ENCODE measurements at places on chromosomes 3 and 15.

DNA sequence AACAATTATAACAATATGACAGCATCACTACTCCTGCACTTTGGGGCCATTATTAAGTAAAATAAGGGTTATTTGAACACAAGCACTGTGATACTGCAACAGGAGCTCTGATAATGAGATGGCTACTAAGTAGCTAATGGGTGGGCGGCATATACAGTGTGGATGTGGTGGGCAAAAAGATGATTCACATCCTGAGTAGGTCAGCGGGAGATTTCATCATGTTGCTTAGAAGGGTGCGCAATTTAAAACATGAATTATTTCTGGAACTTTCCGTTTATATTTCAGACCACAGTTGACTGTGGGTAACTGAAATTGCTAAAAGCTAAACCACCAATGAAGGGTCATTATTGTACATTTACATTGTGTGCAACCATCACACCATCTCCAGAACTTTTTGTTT, 42.3 kb downstream of the FBXO22 start:
- H3K4me1 ChIP-seq, result no peaks in the 10 kb centered on the region
- no peaks in the 10 kb centered on the region for H3K36me3 ChIP-seq
- H3K27me3 ChIP-seq, result peaks cover 18% of the 10 kb centered on the region
- no peak overlapping the region for H3K27ac ChIP-seq

- H3K4me3 ChIP-seq, result no peak overlapping the region
- no peaks in the 10 kb centered on the region for H3K36me3 ChIP-seq
- DNase-seq, result no peak
- H3K27ac ChIP-seq, result no peak overlapping the region
- no peaks in the 10 kb centered on the region for H3K4me1 ChIP-seq
These were observed 296.1 kb upstream of the RASGRP1 start for GRCh38 chr15:38860674-38861073.

DNA sequence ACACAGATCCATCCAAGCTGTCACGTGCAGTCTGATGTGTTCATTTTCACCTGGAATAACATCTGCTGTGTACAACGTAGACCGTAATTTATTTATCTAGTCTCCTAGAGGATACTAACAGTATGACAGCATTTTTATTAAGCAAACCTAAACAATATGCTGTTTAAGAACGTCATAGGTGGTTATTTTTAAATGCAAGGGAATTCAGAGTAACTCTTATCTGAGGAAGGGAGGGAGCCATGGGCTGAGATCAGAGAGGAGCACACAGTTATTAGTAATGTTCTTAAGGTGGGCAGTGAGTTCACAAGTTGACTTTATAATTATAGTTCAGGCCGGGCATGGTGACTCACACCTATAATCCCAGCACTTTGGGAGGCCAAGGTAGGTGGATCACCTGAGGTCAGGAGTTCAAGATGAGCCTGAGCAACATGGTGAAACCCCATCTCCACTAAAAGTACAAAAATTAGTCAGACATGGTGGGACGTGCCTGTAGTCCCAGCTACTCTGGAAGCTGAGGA, 193.6 kb downstream of the UACA start:
- H3K27ac ChIP-seq, result no peak overlapping the region
- H3K36me3 ChIP-seq, result no peaks in the 10 kb centered on the region
- no peaks in the 10 kb centered on the region for H3K4me1 ChIP-seq
- DNase-seq, result no peak
- H3K4me3 ChIP-seq, result no peak overlapping the region

DNA sequence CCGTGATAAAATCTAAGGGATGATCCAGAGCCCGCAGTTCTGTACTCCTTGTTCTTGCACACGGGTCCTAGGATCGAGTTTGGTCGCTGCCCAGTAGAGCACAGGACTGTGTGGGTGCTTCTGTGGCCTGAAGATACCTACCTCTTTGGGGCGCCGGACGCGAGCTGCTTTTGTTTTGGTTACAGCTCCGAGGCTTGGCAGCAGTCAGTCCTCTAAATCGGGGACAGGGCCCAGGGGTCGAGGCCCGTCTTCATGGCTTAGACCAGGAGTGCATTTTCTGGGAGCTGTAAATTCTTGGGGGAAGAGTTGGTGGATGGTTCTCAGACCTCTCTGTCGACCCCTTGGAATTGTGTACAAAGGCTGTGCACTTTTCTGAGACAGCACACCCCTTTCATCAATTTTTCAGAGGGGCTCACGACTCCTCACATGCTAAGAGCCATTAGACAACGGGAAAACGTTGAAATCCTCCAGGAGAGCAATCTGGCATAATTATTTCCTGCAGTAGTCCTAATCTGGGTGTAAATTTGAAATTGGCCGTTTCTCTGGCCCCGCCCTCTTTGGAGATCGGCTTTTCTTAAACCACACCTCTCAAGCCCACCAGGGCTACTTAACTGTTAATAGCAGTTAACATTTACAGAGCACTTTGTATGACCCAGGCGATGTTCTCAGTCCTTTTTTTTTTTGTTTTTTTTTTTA, 928 bp downstream of the CEP97 start:
- peaks cover 61% of the 10 kb centered on the region for H3K4me1 ChIP-seq
- peak; percentile 61 for DNase-seq
- H3K27me3 ChIP-seq, result no peaks in the 10 kb centered on the region
- H3K27ac ChIP-seq, result peak overlapping the region; percentile 94

GRCh38 chr15:66893294-66893693, 172.1 kb upstream of the SMAD3 start:
- H3K36me3 ChIP-seq, result no peaks in the 10 kb centered on the region
- no peak overlapping the region for H3K27ac ChIP-seq
- peaks cover 26% of the 10 kb centered on the region for H3K4me1 ChIP-seq
- peaks cover 43% of the 10 kb centered on the region for H3K27me3 ChIP-seq
- H3K4me3 ChIP-seq, result no peak overlapping the region

- no peak overlapping the region for H3K4me3 ChIP-seq
- DNase-seq, result no peak
- H3K27me3 ChIP-seq, result peaks cover 29% of the 10 kb centered on the region
- no peaks in the 10 kb centered on the region for H3K36me3 ChIP-seq
These were observed 22.2 kb downstream of the SCN11A start for GRCh38 chr3:39029556-39029955.

DNA sequence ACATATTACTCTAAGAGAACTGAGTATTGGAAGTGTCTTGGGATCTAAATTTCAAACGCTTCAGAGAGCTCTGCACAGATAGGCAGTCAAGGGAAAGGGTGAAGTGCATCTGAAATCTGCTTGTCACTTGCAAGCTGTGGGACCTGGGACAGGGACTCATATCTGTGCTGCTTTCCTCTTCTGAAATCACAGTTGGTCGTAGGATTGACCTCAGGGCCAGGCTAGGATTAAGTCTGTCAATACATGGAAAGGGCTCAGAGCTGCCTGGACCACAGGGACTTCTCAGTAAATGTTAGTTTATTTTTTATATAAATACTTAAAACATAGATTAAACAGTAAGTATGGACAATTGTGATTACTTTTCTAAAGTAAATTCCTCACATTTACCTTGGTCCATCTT, 74.7 kb upstream of the CMTM7 start:
- H3K4me1 ChIP-seq, result peaks cover 34% of the 10 kb centered on the region
- no peak overlapping the region for H3K27ac ChIP-seq
- no peak for DNase-seq
- H3K36me3 ChIP-seq, result peaks cover 4% of the 10 kb centered on the region

- no peak overlapping the region for H3K27ac ChIP-seq
- H3K4me1 ChIP-seq, result no peaks in the 10 kb centered on the region
- no peaks in the 10 kb centered on the region for H3K27me3 ChIP-seq
- DNase-seq, result no peak
- H3K36me3 ChIP-seq, result no peaks in the 10 kb centered on the region
These were observed 748.1 kb downstream of the NR2F2 start for GRCh38 chr15:97078591-97078990.

DNA sequence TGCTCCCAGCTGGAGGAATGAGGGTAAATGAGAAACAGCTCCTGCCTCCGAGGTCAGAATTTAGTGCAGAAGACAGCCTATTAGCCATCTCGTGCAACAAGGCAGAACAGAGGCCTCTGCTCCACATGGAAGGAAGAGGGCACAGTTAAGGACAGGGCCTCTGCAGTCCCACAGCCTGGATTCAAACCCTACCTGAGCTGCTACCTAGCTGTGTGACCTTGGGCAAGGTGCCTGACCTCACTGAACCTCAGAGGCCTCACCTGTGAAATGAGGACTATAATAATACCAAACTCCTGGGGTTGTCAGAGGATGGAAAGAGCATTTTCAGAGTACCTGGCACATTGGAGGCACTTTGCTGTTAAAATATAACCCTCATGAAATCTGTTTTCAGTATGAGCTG, 285.7 kb upstream of the CTNNB1 start:
- no peak for DNase-seq
- no peaks in the 10 kb centered on the region for H3K27me3 ChIP-seq
- H3K36me3 ChIP-seq, result no peaks in the 10 kb centered on the region
- H3K4me1 ChIP-seq, result no peaks in the 10 kb centered on the region

DNA sequence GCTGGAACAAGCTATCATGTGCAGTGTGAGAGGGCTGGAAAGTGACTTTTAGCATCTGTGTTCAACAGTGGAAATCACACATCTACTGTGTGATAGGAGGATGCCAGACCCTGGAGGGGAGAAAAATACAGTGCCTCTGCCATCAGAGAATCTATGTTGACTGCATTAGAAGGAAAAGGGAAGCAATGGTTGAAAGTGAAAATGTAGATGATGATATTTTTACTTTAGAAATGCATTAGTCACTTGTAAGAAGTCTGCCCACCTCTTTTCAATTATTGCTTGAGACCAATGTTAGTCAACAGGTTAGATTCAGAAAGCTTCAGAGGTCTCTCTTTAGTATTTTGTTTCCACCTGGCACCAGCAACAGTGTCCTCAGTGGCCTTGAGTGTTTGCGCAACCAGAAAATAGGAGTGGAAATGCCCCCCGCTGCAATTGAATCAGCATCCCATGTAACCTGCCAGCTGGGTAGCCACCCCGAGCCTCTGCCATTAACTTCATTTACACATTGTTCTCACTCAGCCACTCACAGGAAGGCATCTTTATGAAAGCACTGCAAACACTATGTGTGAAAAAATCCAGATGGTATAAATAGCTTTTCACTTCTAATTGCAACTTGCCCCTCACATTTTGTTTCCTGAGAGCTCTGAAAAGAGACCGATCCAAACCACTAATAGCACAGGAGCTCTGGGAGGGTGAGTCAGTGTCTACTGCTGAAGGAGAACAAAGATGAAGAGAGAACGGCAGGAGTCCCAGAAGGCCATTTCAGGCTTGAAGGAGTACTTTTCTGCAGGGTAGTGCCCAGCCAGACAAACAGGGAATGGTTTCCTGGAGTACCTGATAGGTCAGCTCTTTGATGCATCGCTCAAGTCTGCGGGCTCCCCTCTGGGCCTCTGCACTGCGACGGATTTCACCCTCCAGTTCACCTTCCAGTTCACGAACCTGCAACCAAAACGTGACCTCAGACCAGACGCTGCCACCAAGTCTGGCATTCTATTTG, 92.1 kb downstream of the HHLA2 start:
- peak overlapping the region; percentile 50 for H3K27ac ChIP-seq
- no peak for DNase-seq
- no peak overlapping the region for H3K4me3 ChIP-seq
- peaks cover 2% of the 10 kb centered on the region for H3K36me3 ChIP-seq
- peaks cover 26% of the 10 kb centered on the region for H3K4me1 ChIP-seq
- H3K27me3 ChIP-seq, result peaks cover 12% of the 10 kb centered on the region

DNA sequence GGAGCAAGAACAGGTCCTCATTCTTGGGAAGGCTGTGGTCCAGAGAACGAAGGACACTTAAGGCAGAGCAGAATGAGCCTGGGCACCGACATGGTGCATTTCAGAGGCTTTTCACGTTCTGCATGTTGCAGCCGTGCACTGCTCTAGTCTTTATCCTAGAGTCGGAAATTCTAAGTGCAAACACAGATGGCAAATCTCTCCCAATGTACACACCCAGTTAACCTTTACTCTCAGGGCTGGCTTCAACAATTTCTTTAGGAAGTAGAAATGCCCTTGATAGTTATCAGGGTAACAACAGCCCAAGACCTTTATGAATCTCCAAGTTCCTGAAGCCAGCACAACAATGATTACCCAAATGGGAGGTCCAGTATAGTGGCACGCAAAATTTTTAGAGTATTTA, 39.1 kb upstream of the LRTM1 start:
- no peaks in the 10 kb centered on the region for H3K4me1 ChIP-seq
- no peaks in the 10 kb centered on the region for H3K36me3 ChIP-seq
- no peaks in the 10 kb centered on the region for H3K27me3 ChIP-seq

DNA sequence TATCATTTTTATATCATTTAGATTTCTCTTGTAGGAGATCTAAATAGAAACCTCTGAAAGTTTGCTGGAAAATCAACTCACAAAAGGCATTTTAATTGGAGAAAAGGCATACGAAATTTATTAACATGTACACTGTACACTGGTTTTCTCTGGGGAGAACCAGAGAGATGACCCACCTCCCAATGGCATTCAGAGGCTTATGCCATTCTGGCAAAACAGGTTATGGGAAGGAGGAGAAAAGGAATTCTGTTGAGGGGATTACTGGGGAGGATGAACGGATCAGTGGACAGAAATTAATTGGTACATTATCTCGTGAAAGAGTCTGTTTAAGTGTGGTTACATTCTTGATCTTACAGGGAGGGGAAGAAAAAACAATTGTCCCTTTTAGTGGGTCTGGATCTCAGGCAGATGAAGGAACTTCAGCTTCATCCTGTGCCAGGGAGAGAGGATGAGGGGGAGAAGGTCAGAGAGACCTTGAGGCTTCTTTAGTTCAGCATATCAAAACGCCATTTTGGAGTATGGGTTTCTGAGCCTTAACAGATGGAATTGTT, 16.5 kb downstream of the RAB11A start:
- peaks cover 66% of the 10 kb centered on the region for H3K36me3 ChIP-seq
- H3K4me1 ChIP-seq, result peaks cover 84% of the 10 kb centered on the region
- H3K27me3 ChIP-seq, result no peaks in the 10 kb centered on the region
- no peak for DNase-seq
- H3K27ac ChIP-seq, result peak overlapping the region; percentile 15

GRCh38 chr15:31078471-31078870, 23.1 kb downstream of the TRPM1 start:
- H3K4me3 ChIP-seq, result no peak overlapping the region
- H3K27me3 ChIP-seq, result peaks cover 54% of the 10 kb centered on the region
- no peaks in the 10 kb centered on the region for H3K36me3 ChIP-seq
- peaks cover 13% of the 10 kb centered on the region for H3K4me1 ChIP-seq
- no peak for DNase-seq

DNA sequence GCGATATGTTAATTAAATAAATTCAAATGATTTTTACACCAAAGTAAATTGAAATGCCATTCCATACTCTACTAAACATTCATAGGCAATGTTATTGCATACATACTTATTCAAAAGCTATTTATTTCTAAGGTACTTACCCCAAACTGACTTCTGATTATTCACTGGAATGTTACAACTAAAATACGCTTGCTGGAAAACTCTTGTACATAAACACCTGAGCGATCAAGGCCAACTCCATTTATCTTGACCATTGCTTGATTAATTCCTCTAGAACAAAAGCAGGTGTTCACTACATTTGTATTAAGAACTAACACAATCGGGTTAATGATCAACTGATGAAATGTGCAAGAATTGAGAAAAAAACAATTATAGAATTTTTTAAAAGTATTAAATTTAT, at the start of gene SERPINI2:
SERPINI2 (minus strand) TSS at position 180 of the 400 bp plus-strand sequence. CDS start 2,208 bp downstream, outside the sequence.
- H3K27me3 ChIP-seq, result no peaks in the 10 kb centered on the region
- H3K4me1 ChIP-seq, result no peaks in the 10 kb centered on the region
- H3K4me3 ChIP-seq, result no peak within 1 kb of the TSS
- H3K27ac ChIP-seq, result no peak within 1 kb of the TSS
- H3K36me3 ChIP-seq, result no peaks in the 10 kb centered on the region
- DNase-seq, result no peak
